SK-N-SH (cell line): ENCODE measurements at places on chromosomes 5 and 9.

- no peaks in the 10 kb centered on the region for H3K4me1 ChIP-seq
- H3K36me3 ChIP-seq = no peaks in the 10 kb centered on the region
- H3K27ac ChIP-seq = no peak overlapping the region
- DNase-seq = no peak
Observed at GRCh38 chr9:93436218-93436617, 15.3 kb upstream of the FAM120A start.

- H3K36me3 ChIP-seq = no peaks in the 10 kb centered on the region
- H3K27me3 ChIP-seq = no peaks in the 10 kb centered on the region
- no peak overlapping the region for H3K4me3 ChIP-seq
- H3K27ac ChIP-seq = no peak overlapping the region
Observed at GRCh38 chr5:144048259-144048856, 122.1 kb downstream of the YIPF5 start.

- 0 out of 2 replicates have a peak overlapping the region, but pooled peaks have one; percentile 9 for H3K27ac ChIP-seq
- no peaks in the 10 kb centered on the region for H3K36me3 ChIP-seq
- no peaks in the 10 kb centered on the region; the same call in 1 of the 2 replicates for H3K4me1 ChIP-seq
- H3K27me3 ChIP-seq = no peaks in the 10 kb centered on the region
- DNase-seq = no peak
Observed at GRCh38 chr5:87141544-87141943, 126.1 kb upstream of the RASA1 start.

DNA sequence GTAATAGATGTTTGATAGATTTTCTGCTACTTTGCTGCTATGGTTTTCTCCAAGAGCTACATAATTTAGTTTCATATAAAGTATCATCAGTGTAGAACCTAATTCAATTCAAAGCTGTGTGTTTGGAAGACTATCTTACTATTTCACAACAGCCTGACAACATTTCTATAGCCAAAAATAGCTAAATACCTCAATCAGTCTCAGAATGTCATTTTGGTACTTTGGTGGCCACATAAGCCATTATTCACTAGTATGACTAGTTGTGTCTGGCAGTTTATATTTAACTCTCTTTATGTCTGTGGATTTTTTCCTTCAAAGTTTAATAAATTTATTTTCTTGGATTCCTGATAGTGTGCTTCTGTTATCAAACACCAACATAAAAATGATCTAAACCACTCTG lies 35.1 kb upstream of the CCDC152 start:
- DNase-seq = no peak
- no peak overlapping the region for H3K4me3 ChIP-seq
- H3K27me3 ChIP-seq = peaks cover 6% of the 10 kb centered on the region; the same call in 1 of the 2 replicates

DNA sequence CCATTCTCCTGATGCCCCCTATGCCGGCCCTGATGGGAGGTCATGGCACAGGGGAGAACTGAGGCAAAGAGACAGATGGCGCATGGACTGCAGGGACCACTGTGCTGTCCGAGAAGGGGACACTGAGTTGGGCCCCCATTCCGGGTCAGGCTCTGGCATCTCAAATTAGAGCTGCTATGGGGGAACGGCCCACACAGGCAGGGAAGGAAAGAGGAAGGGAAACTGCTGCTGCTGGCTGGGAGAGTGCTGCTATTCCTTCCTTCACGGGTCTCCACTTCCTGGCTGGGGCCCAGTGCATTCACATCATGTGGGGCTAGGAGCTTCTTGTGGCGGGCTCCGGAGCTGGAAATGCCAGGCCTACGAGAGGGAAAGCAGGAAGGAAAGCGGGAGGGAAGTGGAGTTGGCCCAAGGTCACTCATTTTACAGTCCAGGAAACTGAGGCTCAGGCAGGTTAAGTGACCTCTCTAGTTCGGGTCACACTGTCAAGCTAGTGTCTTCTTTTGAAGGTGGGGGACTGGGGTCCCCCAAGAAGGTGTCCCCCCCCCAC lies 1.3 kb upstream of the CARD19 start:
- DNase-seq = no peak
- H3K27me3 ChIP-seq = no peaks in the 10 kb centered on the region
- H3K4me1 ChIP-seq = peaks cover 40% of the 10 kb centered on the region; the same call in 1 of the 2 replicates
- no peaks in the 10 kb centered on the region for H3K36me3 ChIP-seq

GRCh38 chr9:112111461-112111860 lies 63.6 kb downstream of the SUSD1 start:
- H3K27ac ChIP-seq = no peak overlapping the region
- H3K27me3 ChIP-seq = no peaks in the 10 kb centered on the region
- H3K36me3 ChIP-seq = no peaks in the 10 kb centered on the region
- no peak for DNase-seq
- H3K4me1 ChIP-seq = no peaks in the 10 kb centered on the region

- H3K36me3 ChIP-seq = no peaks in the 10 kb centered on the region
- H3K27me3 ChIP-seq = no peaks in the 10 kb centered on the region
- H3K4me1 ChIP-seq = no peaks in the 10 kb centered on the region
- H3K27ac ChIP-seq = no peak overlapping the region
Observed at GRCh38 chr5:147658293-147658932, 124.1 kb downstream of the JAKMIP2 start.

GRCh38 chr5:153237671-153238332 lies 252.7 kb upstream of the GRIA1 start:
- no peaks in the 10 kb centered on the region for H3K27me3 ChIP-seq
- H3K4me3 ChIP-seq = no peak overlapping the region
- no peak overlapping the region for H3K27ac ChIP-seq
- no peak for DNase-seq

DNA sequence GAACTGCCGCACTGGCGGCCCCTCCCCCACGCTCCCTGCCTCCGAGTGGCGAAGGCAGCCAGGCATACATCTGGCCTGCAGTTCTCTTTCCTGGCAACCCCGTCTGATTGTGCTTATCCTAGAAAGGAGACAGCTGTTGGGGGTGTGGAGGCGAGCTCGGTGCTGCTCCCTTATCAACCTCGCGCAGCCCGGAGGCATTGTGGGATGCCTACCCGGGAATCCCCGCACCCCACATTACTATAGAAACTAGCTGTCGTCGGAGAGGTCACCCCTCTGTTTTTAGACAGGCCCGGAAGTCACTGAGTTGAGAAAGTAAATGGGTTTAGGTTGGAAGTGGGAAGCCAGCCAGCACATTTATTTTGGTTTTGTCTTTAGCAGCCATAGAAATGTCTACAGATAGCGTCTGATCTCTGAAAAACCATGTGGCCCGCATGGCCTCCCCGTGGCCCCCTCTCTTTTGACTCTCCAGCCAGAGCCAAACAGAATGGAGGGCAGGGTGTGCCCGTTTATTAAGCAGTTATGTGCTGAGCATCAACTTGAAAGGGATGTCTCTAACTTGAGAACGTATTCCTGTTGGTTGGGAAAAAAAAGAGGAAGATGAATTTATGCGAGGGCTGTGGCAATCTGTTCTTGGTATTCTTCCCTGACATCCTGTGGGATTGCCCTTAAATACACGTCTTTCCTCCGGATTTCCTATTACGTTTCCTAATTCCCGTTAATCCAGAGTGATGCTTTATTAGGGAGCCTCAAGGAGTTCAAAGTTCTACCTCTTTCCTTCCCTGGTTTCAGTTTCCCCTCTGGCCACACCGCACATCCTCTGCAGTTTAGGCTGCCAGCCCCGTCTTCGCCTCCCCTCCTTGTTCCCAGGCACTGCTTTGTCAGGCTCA lies 3.9 kb downstream of the STC2 start:
- H3K4me3 ChIP-seq = no peak overlapping the region; the same call in 1 of the 2 replicates
- peak; percentile 94 for DNase-seq
- H3K27me3 ChIP-seq = no peaks in the 10 kb centered on the region

GRCh38 chr9:20701060-20701459 lies 17.0 kb downstream of the FOCAD start:
- 0 out of 2 replicates have a peak, but pooled peaks cover 7% of the 10 kb centered on the region for H3K4me1 ChIP-seq
- H3K27ac ChIP-seq = no peak overlapping the region
- DNase-seq = no peak
- no peaks in the 10 kb centered on the region for H3K27me3 ChIP-seq

- no peak for DNase-seq
- H3K4me1 ChIP-seq = peaks cover 29% of the 10 kb centered on the region
- no peaks in the 10 kb centered on the region for H3K36me3 ChIP-seq
- no peaks in the 10 kb centered on the region for H3K27me3 ChIP-seq
Observed at GRCh38 chr5:134462761-134463160, 51.1 kb upstream of the CDKN2AIPNL start.

DNA sequence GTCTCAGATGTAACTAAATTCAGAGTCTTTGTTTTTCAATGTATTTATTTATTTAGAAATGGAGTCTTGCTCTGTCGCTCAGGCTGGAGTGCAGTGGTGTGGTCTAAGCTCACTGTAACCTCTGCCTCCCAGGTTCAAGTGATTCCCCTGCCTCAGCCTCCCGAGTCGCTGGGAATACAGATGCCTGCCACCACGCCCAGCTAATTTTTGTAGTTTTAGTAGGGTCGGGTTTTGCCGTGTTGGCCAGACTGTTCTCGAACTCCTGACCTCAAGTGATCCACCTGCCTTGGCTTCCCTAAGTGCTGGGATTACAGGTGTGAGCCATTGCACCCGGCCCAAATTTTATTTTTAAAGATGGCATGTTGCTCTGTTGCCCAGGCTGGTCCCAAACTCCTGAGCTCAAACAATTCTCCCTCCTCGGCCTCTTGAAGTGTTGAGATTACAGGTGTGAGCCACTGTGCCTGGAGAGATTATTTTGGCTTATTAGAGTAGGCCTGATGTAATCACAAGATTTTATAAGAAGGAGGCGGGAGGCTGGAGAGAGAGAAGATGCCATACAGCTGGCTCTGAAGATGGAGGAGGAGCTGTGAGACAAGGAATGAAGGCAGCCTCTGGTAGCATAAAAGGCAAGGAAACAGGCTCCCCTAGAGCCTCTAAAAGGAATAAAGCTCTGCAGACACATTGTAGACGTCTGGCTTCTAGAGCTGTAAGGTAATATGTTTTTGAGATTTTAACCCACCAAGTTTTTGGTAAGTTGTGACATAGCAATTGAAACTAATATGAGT lies 12.9 kb upstream of the KLF9 start:
- no peak overlapping the region for H3K4me3 ChIP-seq
- no peak for DNase-seq
- no peaks in the 10 kb centered on the region for H3K27me3 ChIP-seq
- no peaks in the 10 kb centered on the region for H3K36me3 ChIP-seq

DNA sequence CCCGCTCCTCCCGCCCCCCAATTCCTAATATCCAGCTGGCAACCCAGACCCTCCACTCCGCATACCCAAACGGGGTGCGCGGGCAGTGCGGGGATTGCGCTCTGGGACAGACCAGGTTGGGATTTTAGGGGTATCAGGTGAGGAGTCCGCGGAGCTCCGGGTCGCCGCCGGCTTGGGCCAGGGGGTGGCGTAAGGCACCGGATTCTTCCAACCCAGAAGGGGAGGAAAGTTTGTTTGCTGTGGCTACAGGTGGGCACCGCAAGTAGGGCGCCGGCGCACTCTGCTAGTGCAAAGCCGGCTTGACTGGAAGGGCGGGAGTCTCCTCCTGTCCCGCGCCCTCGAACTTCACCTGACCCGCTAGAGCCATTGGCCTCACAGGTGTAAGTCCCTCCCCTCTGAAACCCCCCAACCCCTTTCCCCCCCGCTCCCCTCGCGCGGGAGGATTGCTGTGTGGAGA lies 709 bp downstream of the IQGAP2 start:
- peak; percentile 68 for DNase-seq
- H3K36me3 ChIP-seq = no peaks in the 10 kb centered on the region
- H3K27me3 ChIP-seq = peaks cover 31% of the 10 kb centered on the region
- H3K4me1 ChIP-seq = peaks cover 10% of the 10 kb centered on the region; the same call in 1 of the 2 replicates

- DNase-seq = no peak
- peaks cover 7% of the 10 kb centered on the region; the same call in 1 of the 2 replicates for H3K4me1 ChIP-seq
- H3K36me3 ChIP-seq = no peaks in the 10 kb centered on the region
- H3K4me3 ChIP-seq = no peak overlapping the region
Observed at GRCh38 chr9:109232449-109233237, 65.6 kb upstream of the FRRS1L start.

- H3K4me3 ChIP-seq = no peak overlapping the region
- no peaks in the 10 kb centered on the region for H3K4me1 ChIP-seq
- no peaks in the 10 kb centered on the region for H3K36me3 ChIP-seq
- no peaks in the 10 kb centered on the region for H3K27me3 ChIP-seq
- no peak overlapping the region for H3K27ac ChIP-seq
- DNase-seq = no peak
Observed at GRCh38 chr9:16308645-16309044, 561.8 kb downstream of the BNC2 start.

- H3K27me3 ChIP-seq = no peaks in the 10 kb centered on the region
- H3K4me1 ChIP-seq = peaks cover 3% of the 10 kb centered on the region
- H3K4me3 ChIP-seq = no peak overlapping the region
- peaks cover 19% of the 10 kb centered on the region for H3K36me3 ChIP-seq
Observed at GRCh38 chr5:73440262-73440661, 8.3 kb downstream of the FOXD1 start.

DNA sequence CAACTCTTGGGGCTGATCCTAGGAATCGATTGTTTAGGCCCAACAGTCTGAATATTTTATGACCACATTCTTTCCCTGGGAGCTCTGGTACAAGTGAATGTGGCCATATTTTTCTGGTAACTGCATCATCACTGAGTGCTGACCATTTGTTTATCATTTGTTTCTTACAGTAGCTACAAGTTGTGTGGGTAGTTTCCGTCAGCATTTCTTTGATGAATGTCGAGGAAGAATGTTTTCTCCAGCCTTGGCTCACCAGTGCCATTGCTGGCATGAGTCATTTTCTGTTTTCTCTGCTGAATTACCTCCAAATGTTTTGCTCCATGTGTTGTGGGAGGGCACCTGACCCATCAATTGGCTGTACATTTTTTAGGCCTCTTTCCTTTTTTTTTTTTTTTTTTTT lies 14.1 kb upstream of the CARD19 start:
- no peak overlapping the region for H3K27ac ChIP-seq
- DNase-seq = no peak

DNA sequence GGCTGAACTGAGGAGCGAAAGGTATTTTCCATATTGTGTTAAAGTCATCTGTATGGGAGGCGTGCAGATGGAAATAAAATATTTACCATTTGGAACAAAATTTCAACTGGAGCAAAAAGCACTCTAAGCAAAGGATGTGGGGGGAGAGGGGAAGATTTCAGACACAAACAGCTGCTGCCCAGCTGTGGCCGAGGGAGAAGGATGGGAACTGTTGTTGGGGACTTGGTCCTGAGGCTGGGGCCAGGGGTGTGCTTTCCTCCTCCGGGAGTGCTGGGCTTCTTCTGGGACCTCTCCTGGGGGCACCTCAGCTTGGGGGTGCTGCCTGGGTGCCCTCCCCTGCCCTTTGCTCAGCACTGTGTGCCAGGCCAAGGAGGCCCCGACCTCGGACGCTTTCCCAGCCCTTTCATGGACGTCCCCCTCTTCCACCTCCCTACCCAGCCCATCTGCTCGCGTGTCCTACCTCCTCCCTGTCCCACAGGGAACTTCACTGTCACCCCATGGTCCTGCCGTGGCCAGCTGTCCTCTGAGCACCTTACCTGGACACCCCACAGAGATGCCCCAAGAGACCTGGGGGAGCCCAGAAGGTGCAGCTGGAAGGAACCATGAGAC lies 101.9 kb upstream of the COL5A1 start:
- H3K27ac ChIP-seq = no peak overlapping the region
- no peaks in the 10 kb centered on the region for H3K27me3 ChIP-seq
- no peak overlapping the region for H3K4me3 ChIP-seq

DNA sequence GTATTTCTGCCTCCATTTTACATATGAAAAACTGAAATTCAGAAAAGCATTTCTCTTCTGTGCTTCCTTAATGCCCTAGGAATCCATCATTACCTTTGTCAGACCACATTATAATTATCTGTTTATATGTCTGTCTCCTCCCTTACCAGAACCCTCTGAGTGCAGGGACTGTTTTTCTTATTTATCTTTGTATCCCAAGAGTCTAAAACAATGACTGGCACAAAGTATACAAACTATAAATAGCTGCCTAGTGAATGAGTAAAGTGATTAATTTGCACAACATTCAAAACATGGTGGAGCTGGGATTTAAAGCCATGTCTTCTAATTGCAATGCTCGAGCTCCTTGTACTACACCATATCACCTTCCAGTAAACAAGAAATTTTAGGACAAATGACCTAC lies 49.3 kb upstream of the HK3 start:
- DNase-seq = no peak
- H3K27me3 ChIP-seq = no peaks in the 10 kb centered on the region
- no peaks in the 10 kb centered on the region for H3K4me1 ChIP-seq
- no peak overlapping the region for H3K4me3 ChIP-seq
- no peak overlapping the region for H3K27ac ChIP-seq
